Natural killer cell (primary cell): ENCODE measurements at places on chromosomes 11 and 22.

GRCh38 chr11:134358856-134359490 is 27.2 kb downstream of the GLB1L2 start:
- no peak for DNase-seq

GRCh38 chr11:12494699-12495098 is 117.3 kb downstream of the PARVA start:
- no peak for DNase-seq

GRCh38 chr11:99079576-99079975 is 58.8 kb downstream of the CNTN5 start:
- DNase-seq, result no peak

DNA sequence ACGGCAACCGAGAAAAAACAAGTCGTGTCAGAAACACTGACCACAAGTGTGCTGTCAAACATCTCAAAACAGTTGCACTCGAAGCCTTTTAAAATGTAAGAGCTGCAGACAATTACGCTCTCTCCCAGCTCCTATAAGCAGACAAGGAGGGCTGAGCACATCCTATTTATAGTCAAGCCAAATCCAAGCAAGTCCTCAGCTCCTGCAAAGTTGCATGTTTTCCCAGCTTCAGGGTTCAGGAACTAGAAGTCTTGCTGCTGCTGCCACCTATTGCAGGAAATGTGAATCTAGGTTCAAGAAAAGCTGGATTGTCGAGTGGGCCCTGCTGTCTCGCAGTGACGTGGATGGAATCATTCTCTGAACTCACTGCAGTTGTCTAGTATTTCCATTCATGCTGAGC is 15.5 kb downstream of the EFCAB6 start:
- DNase-seq, result no peak

- DNase-seq, result peak; percentile 48
Measured at GRCh38 chr11:130431331-130431773, 2.9 kb upstream of the ADAMTS8 start.
